ENCODE measurements at places on chromosomes 2 and 18.

DNA sequence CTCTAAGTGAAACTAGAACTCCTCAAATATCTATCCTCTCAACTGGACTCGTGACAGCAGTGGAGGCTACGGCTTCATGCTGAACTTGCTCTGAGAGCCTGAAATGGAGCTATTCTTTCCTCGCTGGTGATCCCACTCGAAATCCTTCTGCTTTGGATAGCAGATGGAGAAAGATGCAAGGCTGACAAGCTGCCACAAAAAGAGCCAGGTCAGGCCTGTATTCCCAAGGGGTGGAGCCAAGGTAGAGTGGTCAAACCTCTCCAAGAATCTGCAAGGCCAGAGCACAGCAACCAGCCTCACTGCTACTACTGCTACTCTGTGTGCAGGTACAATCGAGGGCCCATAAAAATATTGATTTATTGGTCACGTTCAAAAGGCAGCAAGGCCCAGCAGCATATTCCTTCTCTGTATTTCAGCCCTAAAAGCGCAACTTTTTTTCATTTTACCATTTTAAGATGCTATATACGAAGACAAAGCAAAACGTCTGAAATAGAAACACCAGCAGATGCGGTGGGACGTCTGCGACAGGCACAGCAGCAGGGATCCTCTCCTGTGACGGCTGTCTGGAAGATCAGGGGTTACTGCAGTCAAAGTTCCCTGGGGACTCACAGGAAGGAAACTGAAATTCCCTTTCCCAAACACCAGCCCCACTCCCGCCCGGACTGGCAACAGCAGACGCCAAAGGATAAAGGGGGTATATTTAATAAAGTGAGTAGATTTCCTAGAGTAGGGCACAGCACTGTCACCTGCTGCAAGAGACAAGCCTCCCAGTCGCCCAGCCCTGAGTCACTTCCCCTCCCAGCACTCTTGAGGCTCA is 2.4 kb downstream of the SPRED2 start:
- DNase-seq: no peak

GRCh38 chr18:29164020-29164706 is 987.2 kb upstream of the CDH2 start:
- no peak for DNase-seq

GRCh38 chr2:43038696-43039094 is 187.7 kb downstream of the ZFP36L2 start:
- no peak for DNase-seq

DNA sequence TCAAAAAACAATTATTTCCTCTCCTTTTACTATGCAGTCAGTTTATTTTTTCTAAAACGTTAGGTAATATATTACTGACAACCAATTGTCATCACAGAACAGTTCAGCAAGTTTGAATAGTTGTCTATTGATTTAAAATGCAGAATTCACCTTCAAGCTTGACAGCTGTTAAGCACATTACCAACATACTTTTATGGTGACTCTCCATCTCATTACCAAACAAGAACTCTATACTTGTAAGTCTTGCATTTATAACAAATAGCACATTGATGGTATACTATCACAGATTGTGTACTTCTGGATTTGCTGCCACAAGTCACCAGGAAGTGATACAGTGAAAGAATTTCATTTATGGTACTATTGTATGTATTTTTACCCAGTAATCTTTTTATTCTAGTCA is 99.4 kb upstream of the PPP1CB start:
- no peak for DNase-seq

Data from activated gamma-delta T cell treated with Interleukin-2 at 50 U/mL for 16 hours (primary cell).